ENCODE measurements at places on chromosomes 6 and 20. TPM values are rescaled to one million over a fixed set of nuclear protein-coding genes. Genes with fewer than 3 reads are reported as not detected.

DNA sequence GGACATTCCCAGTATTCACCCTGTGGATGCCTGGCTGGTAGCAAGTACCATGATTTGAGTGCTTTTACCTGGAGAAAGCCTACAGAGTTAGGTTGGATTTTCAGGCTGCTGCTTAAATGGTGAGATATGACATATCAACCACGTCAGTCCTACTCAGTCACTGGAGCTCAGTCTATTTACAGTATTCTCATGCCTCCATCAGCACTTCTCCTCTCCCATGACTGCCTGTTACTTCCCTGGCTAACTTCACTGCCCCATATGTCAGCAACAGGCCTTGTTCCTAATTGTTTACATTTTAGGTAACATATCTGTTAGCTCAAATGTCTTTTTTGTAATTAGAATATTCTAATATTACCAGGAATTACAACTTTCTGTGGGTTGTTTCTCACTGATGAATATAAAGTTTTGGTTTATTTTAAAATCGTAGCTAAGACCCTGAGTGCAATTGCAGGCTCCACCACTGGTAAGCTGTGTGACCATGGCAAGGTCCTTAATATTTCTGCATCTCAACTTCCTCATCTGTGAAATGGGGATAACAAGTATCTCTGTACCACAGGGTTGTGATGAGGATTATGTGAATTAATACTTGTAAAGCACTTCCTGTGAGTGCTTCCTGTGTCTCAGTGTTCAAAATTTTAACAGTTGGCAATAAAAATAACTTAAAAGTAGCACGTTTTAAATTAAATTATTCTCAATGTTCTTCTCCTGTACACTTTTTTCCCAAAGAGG, 54.3 kb downstream of the RNF144B start:
- DNase-seq = no peak

GRCh38 chr6:88339761-88340160, 173.6 kb upstream of the CNR1 start:
- no peak for DNase-seq

GRCh38 chr20:12916699-12917098, 92.1 kb upstream of the SPTLC3 start:
- peak; percentile 68 for DNase-seq

GRCh38 chr6:26045928-26046368, 41.3 kb upstream of the HFE start:
- DNase-seq = no peak

- DNase-seq = no peak
Measured at GRCh38 chr6:108437821-108438220, 122.9 kb upstream of the FOXO3 start.

DNA sequence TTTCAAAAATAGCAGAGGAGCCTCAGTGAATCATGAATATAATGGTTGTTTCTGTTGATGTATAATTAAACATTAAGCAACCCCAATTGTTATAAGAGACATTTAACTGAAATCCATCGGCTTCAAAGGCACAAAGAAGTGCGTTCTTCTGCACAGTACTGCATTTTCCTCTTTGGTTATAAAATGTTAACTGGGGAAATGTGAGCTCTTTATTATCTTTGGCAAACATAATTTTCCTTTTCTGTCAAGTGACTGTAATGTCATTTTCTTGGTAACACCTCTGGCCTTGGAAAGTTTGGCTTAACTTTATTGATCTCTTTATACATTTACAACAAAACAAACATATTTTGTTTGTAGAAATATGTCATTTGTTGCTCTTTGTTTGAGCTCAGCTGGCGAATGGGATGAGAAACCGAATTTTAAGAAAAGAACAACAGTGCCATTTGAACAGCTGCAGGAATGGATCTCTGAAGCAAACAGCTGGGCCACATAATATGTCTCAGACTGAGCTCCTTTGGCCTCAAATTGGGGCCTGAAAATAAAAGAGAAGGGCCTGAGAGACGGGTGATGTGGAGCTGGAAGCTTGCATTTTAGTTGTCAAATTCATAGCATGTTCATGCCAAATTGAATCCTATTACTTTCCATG, 427.0 kb upstream of the SPTLC3 start:
- no peak for DNase-seq

- DNase-seq = no peak
Measured at GRCh38 chr6:159988983-159989454, 20.1 kb downstream of the IGF2R start.

SLC22A1 gene
- 0.14 TPM for total RNA-seq

DNA sequence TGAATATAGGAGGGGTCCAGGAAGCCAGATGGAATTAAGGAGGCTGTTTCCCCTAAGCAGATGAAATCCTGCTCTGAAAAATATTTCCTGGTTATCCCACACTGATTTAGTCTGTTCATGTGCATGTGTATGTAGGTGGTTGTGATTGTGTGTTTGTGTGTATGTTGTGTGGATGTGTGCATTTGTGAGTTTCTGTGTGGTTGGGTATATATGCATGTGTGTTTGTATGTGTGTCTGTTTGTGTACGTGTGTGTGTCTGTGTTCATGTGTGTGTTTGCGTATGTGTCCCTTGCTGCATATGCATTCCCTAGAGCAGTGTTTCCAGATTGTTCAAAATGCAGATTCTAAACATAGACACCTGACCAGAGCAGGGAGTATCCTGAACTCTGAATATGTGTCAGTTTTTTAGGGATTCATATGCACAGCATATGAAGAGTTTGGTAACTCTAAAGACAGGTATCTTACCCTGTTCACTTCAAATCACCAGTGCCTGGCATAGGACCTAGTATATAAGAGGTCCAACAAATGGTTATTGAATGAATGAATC, 239.8 kb downstream of the MAFB start:
- DNase-seq = no peak

DNA sequence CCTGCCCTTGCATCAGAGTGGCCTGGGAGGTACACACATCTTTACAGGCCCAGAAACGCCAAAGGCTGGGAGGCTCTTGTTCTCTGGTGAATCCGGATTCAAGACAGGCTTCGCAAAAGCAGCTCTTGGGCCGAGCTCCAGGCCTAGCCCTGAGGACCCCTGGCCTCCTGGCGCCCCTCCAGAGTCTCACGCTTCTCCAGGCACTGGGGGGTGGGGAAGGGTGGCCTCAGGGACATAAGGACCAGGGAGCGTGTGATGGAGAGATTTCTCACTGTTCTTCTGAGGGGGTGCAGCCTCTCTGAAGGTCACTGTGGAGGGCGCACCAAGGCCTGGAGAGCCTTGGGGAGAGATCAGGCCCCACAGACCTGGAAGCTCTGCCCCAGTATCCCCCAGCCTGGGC, 349.2 kb downstream of the ZFAND3 start:
- DNase-seq = no peak

DNA sequence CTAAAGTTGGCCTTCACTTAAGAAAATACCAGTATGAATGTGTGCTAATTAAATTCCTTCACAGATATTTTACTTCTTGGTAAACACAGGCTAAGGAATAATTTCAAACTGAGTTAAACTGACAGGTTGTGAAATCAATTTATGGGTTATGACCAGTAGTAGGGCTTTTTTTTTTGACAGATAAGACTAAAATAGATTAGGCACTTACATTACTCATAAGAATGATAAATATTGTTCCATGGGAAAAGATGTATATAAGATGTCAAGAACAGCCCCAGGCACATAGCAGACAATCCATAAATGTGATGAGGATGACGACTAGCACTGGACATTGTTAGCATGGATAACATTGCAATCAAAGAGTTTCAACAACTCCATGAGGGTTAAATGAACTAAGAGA, 22.9 kb downstream of the NT5E start:
- no peak for DNase-seq

- no peak for DNase-seq
Measured at GRCh38 chr6:96391776-96392360, 129.7 kb upstream of the UFL1 start.

RAET1L gene
- total RNA-seq = 1.8 TPM

Data from kidney epithelial cell (primary cell).